Cerebellum (tissue), 4 donors: ENCODE measurements at places on chromosomes 7 and 10. TPM values are rescaled to one million over a fixed set of nuclear protein-coding genes. Genes with fewer than 3 reads are reported as not detected.

Gene ASB15
- 0.64 TPM for total RNA-seq

Gene AKR1B1
- total RNA-seq = 35.7 TPM

Gene FAS
- total RNA-seq = 3.1 TPM

Gene TRDMT1
- total RNA-seq = 36.7 TPM

Gene MYO1G
- total RNA-seq = 0.54 TPM

Gene PLEKHS1
- total RNA-seq = not detected

Gene GPR15LG
- 0.36 TPM for total RNA-seq

Gene SLC29A4
- total RNA-seq = 22.6 TPM

Gene SPDYE2B
- not detected for total RNA-seq

Gene CBLL1
- total RNA-seq = 28.1 TPM

Gene LCOR
- 107 TPM for total RNA-seq

Gene OPALIN
- total RNA-seq = not detected

Gene NEUROG3
- total RNA-seq = not detected

Gene CFAP58
- total RNA-seq = 0.45 TPM

Gene WNT8B
- total RNA-seq = not detected

Gene SFMBT2
- total RNA-seq = 51.0 TPM

Gene CFAP43
- 9.1 TPM for total RNA-seq

Gene UBE2D1
- 53.5 TPM for total RNA-seq

Gene SPDYE8
- not detected for total RNA-seq

Gene DNA2
- total RNA-seq = 30.8 TPM

Gene CDC14C
- not detected for total RNA-seq

Gene PCDH15
- 36.2 TPM for total RNA-seq

Gene CPA2
- not detected for total RNA-seq

Gene ATAD1
- total RNA-seq = 57.8 TPM

Gene ABCB4
- 3.8 TPM for total RNA-seq

Gene GRM8
- total RNA-seq = 25.2 TPM

Gene URGCP
- 31.6 TPM for total RNA-seq

Gene RGR
- 0.91 TPM for total RNA-seq

Gene VGF
- 21.2 TPM for total RNA-seq

Gene SPRN
- 5.5 TPM for total RNA-seq

Gene VAX1
- not detected for total RNA-seq

Gene IL15RA
- total RNA-seq = 0.18 TPM

Gene ATRNL1
- 419 TPM for total RNA-seq

Gene PSMC2
- total RNA-seq = 45.9 TPM

Gene OR2A7
- total RNA-seq = 0.91 TPM

Gene C10orf53
- total RNA-seq = 0.18 TPM

Gene TFPI2
- 1.4 TPM for total RNA-seq

Gene RBP4
- 2.5 TPM for total RNA-seq

Gene GRM3
- total RNA-seq = 74.5 TPM

Gene SFRP4
- total RNA-seq = 2.2 TPM

Gene TSPAN12
- 9.1 TPM for total RNA-seq

Gene PDSS1
- total RNA-seq = 15.6 TPM
